Aortic smooth muscle cell (primary cell): ENCODE measurements at places on chromosomes 2 and 18. TPM values are rescaled to one million over a fixed set of nuclear protein-coding genes. Genes with fewer than 3 reads are reported as not detected.

FASTKD2 gene
- 35.6 and 37.7 TPM in 2 replicates for total RNA-seq

AQP12A gene
- total RNA-seq: not detected in 2 replicates

SOX11 gene
- total RNA-seq: not detected in 2 replicates

KCNG2 gene
- not detected in 2 replicates for total RNA-seq

LIPG gene
- 0.40 and 2.4 TPM in 2 replicates for total RNA-seq

PID1 gene
- total RNA-seq: 40.8 and 52.9 TPM in 2 replicates

CENPA gene
- 4.2 and 9.0 TPM in 2 replicates for total RNA-seq

ZAP70 gene
- total RNA-seq: not detected in 2 replicates

CD207 gene
- not detected in 2 replicates for total RNA-seq

BMP10 gene
- total RNA-seq: not detected in 2 replicates

OTOS gene
- not detected in 2 replicates for total RNA-seq
